Right renal pelvis (tissue), 4 donors: ENCODE measurements at places on chromosomes 11 and 22.

GRCh38 chr22:50308597-50308935 is 1.1 kb upstream of the PLXNB2 start:
- DNase-seq = no peak

- DNase-seq = no peak
Measured at GRCh38 chr11:2982214-2982613, 9.9 kb downstream of the NAP1L4 start.

- DNase-seq = no peak
Measured at GRCh38 chr11:71336996-71337754, 84.8 kb upstream of the SHANK2 start.

- no peak for DNase-seq
Measured at GRCh38 chr11:76609736-76610370, 60.7 kb downstream of the LRRC32 start.

DNA sequence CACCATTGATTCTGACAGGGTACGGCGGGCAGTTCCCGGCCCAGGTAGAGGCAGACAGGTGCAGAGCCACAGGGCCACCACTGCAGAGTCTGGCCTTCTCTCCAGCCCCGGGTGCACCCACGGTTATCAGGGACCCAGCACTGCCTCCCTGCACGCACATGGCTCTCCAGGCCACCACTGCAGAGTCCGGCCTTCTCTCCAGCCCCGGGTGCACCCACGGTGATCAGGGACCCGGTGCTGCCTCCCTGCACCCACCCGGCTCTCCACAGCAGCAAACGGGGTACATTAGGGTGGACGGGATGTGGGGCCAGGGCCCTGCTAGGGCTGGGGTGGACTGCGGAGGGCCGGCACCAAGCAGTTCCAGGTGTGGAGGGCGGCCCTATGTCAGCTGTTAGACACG is 272.9 kb downstream of the BRD1 start:
- DNase-seq = no peak

DNA sequence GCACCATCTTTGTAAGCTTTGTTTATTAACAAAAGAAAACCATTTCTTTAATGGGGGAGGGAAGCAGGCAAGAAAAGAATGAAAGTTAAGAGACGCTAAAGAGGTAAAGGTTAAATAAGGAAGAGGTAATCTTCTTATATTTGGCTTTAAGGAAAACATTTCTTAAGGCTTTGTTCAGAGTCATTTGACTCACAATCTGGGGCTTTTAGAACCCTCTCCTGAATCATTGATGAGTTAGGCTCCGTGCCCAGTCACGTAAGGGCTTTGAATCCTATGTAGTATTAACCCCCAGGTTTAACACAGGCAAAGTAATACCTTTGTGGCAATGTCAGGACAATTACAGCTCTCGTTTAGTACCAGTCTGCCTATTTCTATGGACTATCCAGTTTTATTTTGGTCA is 26.1 kb downstream of the MADD start:
- DNase-seq = no peak

- no peak for DNase-seq
Measured at GRCh38 chr11:94539420-94539819, 4.3 kb upstream of the FUT4 start.

- no peak for DNase-seq
Measured at GRCh38 chr11:120126620-120127019, 11.3 kb downstream of the TRIM29 start.

DNA sequence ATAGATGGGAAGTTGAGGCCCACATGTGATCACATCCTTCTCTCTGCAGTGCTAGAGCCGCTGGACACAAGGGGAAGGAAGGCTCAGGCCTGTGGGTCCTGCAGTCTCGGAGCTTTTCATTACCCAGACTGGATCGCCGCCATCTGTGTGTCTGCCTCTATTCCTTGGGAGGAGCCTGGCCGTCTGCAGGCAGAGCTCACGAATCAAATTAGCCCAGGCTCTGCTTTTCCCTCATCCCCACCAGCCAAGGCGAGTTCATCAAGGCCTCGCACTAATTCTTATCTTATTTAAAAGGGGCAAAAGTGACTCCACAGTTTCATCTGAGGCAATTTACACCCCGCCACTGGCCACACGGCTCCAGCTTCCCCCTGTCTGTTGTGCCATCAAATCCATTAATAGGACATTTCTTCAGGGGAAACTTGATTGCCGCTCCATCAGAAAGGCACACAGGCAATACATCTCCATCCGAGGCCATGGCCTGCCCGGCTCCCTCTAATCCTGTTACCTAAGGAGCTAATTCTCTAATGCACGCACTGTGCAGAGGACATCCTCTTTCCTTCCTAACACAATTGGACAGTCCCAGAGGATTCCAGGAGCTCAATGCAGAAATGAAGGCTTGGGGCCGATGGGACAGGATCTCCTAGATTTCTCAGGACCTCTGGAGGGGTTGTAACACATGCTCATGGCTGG is 3.3 kb upstream of the HTR3A start:
- DNase-seq = no peak

DNA sequence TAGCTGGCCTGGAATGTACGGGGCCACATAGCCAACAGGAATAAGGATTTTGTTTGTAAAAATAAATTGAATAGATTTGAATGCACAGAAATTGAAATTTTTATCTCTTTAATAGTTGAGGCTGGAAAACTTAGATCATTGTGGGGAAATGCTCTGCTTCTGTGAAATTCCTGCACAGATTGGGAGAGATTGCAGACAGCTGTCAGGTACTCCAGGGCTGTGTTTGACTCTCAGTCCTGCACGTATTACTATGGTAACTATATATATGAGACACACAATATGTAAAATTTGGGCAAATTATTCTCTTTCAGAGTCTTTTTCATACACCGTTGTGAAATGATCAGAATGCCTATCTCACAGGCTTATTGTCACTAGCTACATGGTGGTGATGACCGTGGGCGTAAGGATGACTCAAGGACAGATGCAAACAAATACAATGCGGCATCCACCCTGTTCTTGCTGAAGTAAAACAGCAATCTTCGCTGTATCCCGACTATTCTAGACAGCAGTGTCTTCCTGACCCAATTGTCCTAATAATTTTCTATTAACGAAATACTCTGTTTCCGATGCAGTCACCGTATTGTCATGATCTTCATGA is 79.4 kb downstream of the ZC3H12C start:
- no peak for DNase-seq

DNA sequence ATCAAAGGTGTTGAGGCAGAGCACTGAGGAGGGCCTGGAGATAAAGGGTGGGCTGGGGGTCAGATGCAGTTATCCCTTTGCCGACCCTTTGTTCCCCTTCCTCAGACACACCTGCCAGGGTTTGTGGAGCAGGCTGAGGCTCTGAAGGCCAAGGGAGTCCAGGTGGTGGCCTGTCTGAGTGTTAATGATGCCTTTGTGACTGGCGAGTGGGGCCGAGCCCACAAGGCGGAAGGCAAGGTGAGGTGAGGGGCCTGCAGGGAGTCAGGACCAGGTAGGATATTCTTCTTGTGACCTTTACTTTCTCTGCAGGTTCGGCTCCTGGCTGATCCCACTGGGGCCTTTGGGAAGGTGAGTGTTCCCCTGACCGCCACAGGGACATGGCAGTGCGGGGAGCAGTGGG is 2.6 kb downstream of the PRDX5 start:
- DNase-seq = no peak

DNA sequence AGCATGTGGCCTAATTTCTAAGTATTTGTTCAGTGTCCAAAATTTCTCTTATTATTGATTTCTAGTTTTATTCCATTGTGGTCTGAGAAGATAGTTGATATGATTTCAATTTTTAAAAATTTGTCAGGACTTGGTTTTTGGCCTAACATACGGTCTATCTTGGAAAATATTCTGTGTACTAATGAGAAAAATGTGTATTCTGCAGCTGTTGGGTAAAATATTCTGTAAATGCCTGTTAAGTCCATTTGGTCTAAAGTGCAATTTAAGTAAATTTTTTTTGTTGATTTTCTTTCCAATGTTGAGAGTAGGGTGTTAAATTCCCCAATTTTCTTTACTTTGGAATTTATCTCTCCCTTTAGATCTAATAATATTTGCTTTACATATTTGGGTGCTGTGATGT is 78.3 kb downstream of the TECTA start:
- DNase-seq = no peak

- no peak for DNase-seq
Measured at GRCh38 chr11:123573286-123573685, 81.1 kb downstream of the SCN3B start.

GRCh38 chr22:37968452-37969251 is 15.2 kb downstream of the POLR2F start:
- no peak for DNase-seq

DNA sequence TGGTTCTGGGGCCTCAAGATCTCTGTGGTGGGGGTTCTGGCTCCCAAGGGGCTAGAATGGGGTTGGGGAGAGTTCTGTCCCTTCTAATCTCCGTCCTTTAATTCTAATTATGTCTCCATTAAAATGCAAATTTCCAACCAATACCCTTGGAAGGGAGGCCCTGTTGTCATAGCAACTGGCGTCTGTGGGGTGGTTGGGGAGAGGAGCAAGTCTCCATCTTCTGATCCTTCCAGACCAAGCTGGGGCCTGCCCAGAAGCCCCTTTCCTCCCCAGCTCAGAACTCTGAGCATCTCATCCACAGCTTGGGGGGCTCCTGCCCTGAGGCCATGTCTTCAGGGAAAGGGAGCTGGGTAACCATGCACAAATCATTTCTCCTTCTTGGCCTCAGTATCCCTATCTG is 5.4 kb upstream of the RPS19BP1 start:
- no peak for DNase-seq

DNA sequence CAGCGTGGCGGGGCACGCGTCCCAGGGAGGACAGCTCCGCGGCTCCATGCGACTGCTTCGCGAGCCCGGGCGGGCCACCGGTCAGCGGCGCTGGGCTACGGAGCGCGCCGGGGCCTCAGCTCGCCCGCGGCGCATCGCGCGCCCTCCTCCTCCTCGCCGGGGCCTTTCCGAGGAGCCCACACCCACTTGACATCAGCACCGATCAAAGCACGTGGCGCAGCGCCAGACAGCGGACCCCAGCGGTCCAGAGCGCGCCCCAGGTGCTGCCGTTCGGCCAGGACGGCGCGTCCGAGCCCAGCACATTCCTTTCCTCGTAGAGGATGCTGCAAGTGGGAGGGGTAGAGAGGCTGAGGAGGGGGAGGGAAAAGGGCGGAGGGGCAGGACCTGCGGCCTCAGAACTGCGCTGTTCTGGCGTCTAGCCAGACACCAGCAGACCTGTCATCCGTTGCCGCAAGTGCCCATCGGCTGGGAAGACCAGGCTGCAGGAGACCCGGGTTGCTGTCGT is 88.6 kb downstream of the PLEKHA7 start:
- no peak for DNase-seq

- no peak for DNase-seq
Measured at GRCh38 chr11:100640646-100641045, 46.4 kb upstream of the ARHGAP42 start.

DNA sequence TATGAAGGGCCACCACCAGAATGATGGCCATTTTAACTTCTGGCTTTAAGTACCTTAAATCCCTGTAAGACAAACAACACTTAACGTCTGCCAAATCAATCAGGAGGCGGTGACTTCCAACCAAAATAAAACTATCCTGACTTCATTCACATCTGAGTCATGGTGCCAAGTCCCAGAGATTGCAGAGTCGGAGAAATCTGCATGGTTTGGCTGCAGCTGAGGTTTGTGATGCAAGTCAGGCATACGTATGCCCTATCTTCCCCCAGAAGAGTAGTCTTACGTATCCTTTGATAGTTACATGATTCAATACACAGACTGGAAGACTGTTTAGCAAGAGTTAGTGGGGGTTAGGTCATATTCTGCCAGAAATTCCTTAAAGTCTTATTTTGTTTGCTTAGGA is 1.7 kb upstream of the GAB2 start:
- no peak for DNase-seq

- DNase-seq = no peak
Measured at GRCh38 chr11:69382131-69383128, 88.5 kb downstream of the MYEOV start.

DNA sequence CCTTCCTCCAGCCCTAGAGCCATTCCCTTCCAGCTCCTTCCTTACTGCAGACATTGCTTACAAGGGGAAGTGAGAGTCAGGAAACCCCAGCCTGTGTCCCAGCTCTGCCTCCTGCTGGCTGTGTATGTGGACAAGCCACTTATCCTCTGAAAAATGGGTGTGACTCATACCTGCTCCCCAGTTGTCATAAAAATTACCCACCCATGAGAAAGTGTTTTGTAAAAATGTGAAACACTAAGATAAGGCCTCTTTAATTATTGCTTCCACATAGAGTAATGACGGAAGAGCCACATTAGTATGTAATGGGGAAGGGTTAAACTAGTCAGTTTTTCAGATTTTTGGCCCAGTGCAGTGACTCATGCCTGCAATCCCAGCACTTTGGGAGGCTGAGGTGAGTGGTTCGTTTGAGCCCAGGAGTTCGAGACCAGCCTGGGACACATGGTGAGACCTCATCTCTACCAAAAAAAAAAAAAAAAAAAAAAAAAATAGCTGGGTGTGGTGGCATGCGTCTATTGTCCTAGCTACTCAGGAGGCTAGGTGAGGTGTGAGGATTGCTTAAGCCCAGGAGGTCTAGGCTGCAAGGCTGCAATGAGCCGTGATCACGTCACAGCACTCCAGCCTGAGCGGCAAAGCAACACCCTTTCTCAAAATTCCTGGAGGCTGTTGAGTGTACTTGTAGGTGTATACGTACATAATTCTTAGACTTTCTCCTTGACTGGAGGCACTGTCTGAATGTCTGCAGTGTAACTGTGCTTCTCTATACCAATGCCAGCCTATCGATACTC is 84.9 kb downstream of the CTTN start:
- DNase-seq = no peak

- DNase-seq = no peak
Measured at GRCh38 chr11:85589373-85589772, 37.8 kb downstream of the DLG2 start.

GRCh38 chr11:46537537-46538295 is 56.1 kb downstream of the AMBRA1 start:
- DNase-seq = peak; percentile 77

DNA sequence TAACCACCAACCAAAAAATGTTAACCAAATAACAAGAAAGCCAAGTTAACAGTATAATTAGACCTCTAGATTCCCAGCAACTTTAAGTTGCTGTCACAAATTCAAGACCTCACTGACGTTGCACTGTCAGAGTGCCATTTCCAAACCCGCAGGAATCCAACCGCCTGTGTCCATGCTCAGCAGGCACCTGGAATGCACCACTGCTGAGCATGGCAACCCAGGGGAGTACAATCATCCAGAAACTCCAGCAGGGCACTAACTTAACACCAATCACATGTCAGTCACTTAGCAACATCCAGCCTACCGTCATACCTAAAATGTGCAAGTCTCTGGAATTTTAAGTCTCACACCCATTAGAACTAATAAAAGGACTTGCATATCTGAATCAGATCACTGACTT is 48.8 kb downstream of the SMCO4 start:
- DNase-seq = no peak

DNA sequence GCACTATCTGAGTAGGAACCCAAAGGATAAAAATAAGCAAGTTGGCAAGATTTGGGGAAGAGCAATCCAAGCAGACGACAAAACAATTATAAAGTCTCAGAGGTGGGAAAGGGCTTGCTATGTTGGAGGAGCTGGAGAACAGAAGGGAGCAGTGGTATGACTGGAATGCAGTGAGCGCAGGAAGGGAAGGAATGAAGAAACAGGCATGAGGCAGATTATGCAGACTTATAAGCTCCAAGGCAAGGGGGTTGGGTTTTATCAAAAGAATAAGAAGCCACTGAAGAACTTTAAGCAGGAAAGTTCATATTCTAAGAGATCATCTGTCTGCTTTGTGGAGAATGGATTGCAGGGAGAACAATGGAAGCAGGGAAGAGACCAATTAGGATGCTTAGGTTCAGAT is 31.7 kb downstream of the PGM2L1 start:
- no peak for DNase-seq

GRCh38 chr11:101442936-101443521 is 140.8 kb downstream of the TRPC6 start:
- no peak for DNase-seq
